SIG-M5 (cell line): ENCODE measurements at places on chromosomes 12 and 14.

DNA sequence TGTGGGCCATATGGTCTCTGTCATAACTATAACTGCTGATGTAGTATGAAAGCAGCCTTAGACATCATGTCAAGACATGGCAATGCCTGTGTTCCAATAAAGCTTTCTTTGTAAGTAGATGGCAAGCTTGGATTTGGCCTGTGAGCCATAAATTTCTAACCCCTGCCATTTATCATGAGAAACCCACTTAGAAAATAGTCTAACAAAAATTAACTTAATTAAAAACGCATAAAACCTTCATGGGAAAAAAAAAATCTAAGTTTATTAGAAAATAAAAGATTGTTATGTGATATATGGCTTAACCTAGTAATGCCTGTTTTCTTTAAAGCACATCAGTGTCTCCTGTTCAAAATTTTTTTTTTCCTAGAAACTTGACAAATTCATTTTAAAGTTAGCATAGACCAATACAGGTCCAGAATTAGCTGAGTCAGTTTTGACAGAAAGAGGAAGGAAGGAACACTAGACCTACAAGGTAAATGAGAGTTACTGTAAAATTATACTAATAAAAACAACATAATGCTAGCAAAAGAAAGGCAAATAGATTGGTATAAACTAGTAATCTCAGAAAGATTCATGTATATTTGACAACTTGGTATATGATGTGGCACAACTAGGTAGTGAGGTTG is 68.2 kb downstream of the USP15 start:
- no peak for DNase-seq

DNA sequence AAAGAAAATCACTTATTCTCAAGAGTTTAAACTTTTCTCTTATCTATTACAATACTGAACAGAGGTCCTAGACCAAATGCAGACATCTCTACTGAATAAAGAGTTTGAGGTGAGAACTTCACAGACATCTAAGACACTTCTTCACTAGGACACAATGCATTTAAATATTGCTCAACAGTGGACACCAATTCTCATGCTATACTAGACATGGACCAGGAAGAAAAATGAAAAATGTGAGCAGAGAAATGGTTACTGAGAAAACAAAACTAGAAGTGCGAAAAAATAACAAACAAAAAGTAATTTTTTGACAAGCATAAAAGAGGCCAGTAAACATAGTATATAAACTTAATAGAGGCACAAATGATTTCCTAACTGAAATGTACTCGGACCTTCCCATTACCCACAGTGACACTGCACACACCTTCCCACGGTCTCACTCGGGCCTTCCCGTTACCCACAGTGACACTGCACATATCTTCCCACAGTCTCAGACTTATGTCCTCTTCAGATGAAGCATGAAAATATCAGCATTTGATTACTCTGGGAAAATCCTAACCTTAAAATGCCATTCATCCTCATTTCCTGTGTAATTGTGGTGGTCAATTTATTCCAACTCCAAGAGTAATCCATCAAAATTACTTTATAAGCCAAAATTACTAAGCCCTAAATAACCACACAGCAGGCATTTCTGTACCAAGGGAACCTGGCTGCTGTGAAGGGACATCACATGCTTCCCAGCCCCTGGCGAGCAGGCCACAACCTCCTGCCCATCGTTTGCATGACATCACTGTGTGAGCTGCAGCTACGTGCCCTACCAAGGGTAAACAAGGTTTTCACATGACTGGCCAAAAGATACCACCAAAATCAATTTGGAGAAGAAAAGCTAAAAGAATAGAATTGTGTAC is 6.4 kb downstream of the SLC15A4 start:
- DNase-seq, result no peak

DNA sequence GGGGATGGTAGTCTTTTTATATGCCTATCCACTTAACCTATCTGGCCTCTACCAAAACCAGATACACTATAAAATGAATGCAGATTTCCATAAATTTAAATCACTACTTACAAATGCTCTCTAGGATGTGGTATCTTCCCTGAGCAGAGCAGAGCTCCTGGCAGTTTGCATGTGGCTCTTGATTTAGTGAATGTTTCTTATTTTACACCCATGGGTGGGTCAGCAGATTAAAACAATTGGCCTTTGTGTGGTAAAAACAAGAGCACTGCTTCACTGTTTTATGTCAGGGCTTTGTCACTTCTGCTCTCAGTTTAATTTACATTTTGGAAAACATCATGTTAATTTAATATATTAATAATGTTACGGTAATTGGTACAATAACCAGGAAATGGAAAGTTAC is 5.5 kb downstream of the TAS2R19 start:
- DNase-seq, result no peak

GRCh38 chr12:11891754-11892386 is 178.9 kb upstream of the BCL2L14 start:
- DNase-seq, result no peak

GRCh38 chr12:123396954-123397353 is 13.0 kb downstream of the KMT5A start:
- no peak for DNase-seq

DNA sequence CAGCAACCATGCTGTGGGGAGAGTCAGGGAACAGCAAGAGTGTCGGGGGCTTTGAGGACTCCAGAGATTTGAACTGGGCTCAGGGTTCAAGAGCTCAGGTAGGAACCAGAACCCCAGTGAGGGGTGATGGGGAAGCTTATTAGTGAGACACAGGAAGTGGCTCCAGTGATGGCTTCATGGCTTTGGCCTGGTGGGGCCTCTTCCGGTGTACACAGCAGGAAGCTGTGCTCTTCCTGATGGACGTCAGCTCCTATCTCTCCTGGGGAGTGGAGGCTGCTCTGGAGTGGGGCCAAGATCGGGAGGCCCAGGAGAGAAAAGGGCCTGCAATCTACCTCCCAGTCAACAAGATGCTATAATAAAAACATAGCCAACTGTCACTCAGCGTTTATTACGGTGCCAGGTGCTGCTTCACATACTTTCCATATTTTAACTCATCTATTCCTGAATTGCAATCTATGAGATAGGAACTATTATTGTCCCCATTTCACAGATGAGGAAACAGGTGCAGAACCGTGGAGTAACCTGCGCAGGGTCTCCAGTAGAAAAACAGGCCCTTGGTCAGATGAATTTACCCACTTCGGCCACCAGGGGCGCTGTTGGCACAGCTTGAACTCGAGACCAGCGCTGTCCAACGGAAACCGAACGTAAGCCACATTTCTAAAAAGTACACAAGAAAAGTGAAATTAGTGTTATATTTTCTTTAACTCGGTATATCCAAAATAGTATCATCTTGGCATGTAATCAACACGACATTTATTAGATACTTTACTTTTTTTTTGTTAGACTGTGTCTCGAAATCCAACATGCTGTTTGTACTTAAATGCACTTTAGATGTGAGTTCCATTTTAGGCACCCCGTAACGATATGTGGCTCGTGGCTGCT is 63.6 kb upstream of the DLK1 start:
- DNase-seq, result no peak

DNA sequence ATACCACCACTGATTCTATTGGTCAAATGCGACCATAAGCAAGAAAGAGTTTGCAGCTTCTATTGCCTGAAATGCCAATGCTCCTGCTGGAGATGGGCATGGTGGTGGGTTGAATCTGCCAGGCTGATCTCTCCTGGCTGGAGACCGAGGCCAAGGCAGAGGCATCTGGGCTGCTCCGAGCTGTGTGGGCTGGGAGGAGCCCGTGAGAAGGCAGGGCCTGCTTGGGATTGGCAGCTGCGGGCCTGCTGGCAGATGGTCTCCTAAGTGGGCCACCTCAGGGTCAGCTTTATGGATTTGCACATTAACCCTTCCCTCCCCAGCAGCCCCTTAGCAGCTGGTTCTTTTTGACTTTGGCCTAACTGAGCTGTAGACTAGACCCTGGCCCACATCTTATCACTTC is 25.4 kb downstream of the SRRM4 start:
- no peak for DNase-seq
